Head of caudate nucleus (tissue), 42 donors: ENCODE measurements at places on chromosomes 1 and 21.

GRCh38 chr1:160639652-160640051 is 7.2 kb downstream of the SLAMF1 start:
- no peak for DNase-seq

GRCh38 chr1:6265151-6265550 is 4.3 kb upstream of the GPR153 start:
- DNase-seq, result no peak

DNA sequence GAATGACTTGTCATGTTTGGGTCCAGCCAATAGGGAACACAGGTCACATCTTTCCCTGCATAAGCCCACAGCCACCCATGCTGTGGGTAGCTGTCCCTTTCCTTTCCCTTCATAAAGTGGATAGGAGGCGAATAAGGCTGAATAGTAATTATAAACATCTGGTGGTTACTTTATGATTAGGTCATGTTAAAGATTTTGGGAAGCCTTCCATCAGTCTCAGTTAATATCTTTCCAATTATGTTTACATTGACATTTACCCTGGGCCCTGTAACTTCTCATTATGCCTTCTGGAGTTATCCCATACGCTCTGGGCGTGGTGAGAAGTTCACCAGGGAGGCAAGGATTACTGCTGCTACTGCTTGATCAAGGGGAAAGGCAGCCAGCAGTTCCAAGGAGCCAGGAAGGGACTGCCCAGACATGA is 197.2 kb downstream of the HLX start:
- no peak for DNase-seq

- DNase-seq, result no peak
Observed at GRCh38 chr1:109716121-109716520, 4.1 kb downstream of the GSTM5 start.

DNA sequence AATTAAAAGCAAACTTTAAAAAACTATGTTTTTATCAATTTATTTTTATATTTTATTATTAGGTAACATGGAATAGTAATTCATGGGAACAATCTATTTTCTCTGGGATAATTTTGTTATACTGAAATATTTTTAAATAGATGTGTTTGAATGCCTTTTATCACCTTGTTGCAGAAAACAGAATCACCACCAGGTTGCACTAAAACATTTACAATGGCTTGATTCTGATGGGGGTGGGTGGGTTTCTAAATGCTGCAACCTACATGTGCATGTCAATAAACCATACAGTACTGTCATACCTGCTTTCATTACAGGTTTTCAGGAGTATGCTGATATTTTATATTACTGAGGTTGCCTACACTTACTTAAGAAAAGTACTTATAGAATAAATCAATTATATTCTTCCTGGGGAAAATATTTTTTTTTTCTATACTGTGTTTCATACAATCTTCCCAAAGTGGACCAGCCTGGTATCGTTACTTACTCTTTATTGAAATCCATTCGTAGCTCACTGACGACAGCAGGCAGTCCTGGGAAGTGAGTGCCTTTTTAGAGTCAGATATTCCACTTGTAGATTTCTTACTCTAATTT is 132.8 kb downstream of the PTPRC start:
- DNase-seq, result no peak

- no peak for DNase-seq
Observed at GRCh38 chr1:186302381-186302920, 72.6 kb downstream of the TPR start.

DNA sequence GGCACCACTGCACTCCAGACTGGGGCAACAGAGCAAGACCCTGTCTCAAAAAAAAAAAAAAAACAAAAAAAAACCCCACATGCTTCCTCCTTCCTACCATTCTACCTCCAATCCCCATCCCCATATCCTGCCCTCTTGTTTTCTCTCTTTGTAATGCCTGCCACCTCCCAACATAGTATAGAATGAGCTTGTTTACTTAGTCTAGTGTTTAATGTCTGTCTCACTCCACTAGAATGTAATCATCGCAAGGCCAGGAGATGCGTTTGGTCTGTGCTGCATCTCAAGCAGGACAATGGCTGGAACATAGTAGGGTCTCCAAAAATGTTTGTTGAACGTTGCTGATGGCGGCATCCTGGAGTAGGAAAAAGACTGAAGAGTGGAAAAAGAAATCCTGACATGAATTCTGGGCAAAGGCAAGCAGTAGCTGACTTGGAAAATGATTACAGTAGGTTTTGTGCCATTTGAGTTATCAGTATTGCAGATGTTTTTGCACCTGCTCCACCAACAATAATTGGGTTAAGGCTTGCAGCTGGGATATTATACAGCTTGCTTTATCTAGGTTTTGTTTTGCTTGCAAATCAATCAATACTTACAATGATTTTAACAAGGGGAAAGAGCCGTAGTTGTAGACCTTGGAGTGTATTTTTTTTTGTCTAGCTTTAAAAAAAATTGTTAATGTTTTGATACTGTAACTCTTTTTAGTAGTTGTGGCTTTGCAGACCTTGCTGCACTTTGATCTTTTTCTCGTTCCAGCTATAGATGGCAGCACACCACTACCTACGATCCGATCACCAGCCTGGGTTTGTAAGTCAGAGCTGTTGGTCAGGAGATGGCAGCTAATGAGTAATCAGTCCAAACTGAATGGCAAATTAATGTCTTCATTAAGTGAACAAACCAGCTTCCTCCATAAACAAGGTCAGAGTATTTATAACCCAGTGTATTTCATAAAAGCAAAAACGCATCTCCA is 62.4 kb downstream of the BACH1 start:
- DNase-seq, result peak; percentile 73

GRCh38 chr21:35716876-35717565 is 343.3 kb downstream of the SETD4 start:
- DNase-seq, result no peak

- no peak for DNase-seq
Observed at GRCh38 chr1:165882168-165882837, 54.9 kb downstream of the UCK2 start.

DNA sequence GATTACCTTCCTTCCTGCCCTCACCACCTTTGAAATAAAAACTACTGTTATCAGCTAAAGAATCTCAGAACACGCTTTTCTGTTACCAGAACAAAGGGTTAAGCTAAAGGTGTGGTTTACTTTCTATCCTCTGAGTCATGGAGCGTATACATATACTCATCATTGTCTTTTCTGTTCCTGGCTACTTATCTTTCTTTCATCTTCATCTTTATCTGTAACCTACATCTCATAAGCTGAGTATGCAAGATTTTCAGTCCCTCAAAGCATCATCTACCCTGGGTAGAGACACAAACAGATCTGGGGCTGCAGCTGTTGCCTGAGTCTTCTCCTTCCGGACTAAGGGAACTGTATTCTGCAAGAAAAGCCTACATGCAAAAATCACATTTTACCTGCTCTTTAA is 75.6 kb downstream of the LMO4 start:
- DNase-seq, result no peak

DNA sequence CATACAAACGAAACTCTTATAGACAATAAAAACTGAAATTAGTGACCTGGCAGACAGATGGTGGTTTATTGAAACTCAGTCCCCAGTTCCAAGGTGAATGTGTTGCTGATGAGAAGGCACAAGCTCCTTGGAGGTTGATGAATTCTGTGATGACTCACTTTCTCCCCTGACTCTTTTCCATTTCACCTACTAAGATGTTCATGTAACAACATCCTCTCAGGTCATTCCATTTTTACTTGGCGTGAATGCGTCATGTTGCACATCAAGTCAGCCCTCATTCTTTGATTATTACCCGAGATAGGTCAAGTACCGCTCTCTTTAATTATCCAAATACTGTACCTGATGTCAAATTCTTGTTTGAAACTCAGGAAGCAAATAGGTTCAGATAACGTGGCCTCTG is 10.1 kb upstream of the IL10RB start:
- no peak for DNase-seq

GRCh38 chr21:31115249-31115648 is 77.0 kb upstream of the KRTAP19-8 start:
- no peak for DNase-seq

GRCh38 chr1:215895893-215896292 is 328.8 kb downstream of the KCTD3 start:
- DNase-seq, result no peak

DNA sequence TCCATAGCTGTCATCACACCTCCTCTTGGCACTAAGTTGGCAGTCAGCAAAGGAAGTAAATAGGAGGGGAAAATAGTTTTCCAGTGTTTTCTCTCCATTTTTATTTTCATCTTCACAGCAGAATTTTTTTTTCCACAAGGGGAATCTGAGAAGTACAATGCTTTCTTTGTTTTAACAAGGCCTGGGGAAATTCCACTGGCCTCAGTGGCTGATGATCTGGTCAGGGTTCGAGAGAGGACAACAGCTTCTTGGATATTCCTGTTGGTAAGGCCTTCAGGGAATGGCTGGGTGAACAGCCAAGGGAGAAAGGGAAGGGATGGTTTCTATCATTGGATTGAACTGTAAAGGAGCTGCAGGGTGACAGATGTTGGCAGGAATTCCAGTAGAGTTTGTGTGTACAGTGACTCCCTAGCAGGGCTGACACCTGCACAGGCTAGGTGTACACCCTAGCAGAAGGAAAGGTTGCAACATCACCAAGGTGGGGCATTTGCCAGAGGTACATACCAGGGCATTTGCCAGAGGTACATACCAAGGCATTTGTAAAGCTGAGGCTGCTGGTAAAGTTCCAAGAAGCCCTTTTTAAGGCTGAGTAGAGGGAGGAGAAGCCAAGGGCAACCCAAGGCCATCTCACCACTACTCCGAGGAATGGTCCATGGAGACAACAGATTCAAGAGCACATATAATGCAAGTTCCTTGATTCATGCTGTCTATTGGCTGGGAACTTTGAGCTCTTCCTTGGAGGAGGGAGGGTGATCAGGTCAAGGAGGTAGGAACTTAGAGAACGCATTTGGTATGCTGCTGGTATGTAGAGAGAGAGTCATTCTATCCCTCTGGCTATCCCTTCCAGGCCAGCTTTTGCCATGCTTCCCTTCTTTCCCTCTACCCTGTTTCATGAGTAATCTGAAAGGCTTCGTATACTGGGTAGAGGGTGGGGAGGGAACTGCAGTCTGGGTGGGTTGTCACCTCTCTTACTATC is 3.1 kb downstream of the GJA5 start:
- DNase-seq, result no peak

- DNase-seq, result no peak
Observed at GRCh38 chr1:31981972-31982371, 31.7 kb upstream of the KHDRBS1 start.

- DNase-seq, result no peak
Observed at GRCh38 chr1:154810571-154810970, 59.5 kb downstream of the KCNN3 start.

DNA sequence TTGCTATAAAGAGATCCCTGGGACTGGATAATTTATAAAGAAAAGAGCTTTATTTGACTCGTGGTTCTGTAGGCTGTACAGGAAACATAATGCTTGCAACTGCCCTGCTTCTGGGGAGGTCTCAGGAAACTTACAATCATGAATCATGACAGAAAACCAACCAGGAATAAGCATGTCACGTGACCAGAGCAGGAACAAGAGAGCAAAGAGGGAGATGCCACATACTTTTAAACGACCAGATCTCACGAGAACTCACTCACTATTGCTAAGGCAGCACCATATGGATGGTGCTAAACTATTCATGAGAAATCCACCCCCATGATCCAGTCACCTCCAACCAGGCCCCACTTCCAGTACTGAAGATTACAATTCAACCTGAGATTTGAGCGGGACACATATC is 49.8 kb upstream of the RCC1 start:
- DNase-seq, result no peak

DNA sequence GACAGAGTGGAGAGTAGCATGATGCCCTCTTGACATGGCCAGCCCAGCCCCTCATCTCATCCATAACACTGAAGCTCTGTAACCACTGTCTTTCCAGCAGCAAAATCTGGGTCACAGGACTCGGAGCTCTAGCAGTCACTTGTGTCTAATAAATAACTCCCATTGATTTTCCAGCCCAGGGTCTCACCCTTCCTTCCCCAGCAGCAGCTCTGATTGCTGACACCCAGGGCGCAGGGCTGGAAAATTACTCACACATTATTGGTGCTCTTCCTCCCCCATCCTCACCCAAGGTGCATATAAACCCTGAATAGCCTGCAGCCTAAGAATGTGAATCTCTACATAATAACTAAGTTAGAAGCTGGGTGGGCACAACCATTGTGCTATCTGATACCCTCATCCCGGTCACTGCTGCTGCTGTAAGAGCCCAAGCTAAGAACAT is 21.1 kb upstream of the OR10J5 start:
- DNase-seq, result no peak

DNA sequence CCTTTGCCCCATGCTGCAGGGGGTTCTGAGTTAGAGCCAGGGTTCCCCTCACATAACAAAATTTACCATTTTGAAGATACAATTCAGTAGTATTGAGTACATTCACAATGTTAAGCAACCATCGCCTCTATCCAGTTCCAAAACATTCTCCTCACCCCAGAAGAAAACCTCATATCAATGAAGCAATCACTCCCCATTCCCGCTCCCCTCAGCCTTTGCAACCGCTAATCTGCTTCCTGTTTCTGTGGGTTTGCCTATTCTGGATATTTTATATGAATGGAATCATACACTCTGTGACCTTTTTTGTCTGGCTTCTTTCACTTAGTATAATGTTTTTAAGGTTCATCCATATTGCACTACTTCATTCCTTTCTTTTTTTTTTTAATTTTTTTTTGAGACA is 32.9 kb downstream of the SERINC2 start:
- no peak for DNase-seq

GRCh38 chr1:185853739-185854138 is 119.5 kb downstream of the HMCN1 start:
- DNase-seq, result no peak

- DNase-seq, result no peak
Observed at GRCh38 chr1:192045131-192045530, 113.1 kb upstream of the RGS18 start.

GRCh38 chr1:180945551-180945950 is 32.9 kb downstream of the KIAA1614 start:
- DNase-seq, result no peak

GRCh38 chr1:116498789-116499628 is 71.8 kb downstream of the CD58 start:
- peak; percentile 68 for DNase-seq

DNA sequence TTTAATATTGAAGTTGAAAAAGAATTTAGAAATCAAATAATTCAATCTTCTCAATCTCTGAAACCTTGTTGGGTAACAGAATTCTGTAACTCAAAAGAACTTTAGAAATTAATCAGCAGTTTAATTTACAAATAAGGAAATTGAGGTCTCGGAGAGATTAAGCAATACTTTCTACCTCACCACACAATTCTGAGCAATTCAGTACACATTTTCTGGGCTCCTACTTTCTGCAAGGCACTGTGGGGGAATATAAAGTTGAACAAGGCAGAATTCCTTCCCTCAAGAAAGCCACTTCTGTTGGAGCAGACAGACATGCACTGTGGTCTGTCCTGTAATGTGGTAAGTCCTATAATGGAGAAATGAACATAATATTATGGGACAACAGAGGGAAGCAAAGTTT is 47.7 kb downstream of the MEF2D start:
- no peak for DNase-seq

DNA sequence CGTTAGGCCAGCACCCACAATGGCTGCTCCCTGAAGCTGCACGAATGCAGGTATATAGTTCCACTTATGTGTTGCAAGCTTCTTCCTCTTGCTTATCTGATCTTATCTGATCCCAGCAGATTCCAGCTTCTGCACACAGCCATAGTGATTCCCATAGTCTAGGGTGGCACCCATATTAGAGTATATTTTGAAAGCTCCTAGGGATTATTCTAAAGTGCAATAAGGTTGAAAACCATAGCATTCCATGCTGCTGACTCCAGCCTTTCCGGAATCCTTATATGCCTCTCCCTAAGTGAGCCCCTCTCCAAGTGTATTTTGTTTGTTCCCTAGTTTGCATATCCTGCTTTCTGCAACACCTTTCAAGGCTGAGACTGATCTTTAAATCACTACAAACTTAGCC is 432.0 kb downstream of the SETD4 start:
- no peak for DNase-seq

- no peak for DNase-seq
Observed at GRCh38 chr1:116806245-116806644, 52.0 kb downstream of the CD2 start.
